ENCODE measurements at places on chromosomes 4 and X. TPM values are rescaled to one million over a fixed set of nuclear protein-coding genes. Genes with fewer than 3 reads are reported as not detected.

Gene MSX1
- 4.6 TPM for total RNA-seq

Gene CFAP99
- total RNA-seq = not detected

Gene NLGN3
- total RNA-seq = 0.49 TPM

Gene PITX2
- total RNA-seq = 0.39 TPM

Gene SAGE1
- not detected for total RNA-seq

Gene ADGRG4
- total RNA-seq = not detected

Gene APELA
- not detected for total RNA-seq

- DNase-seq = no peak
Measured at GRCh38 chrX:9135901-9136510, 102.1 kb upstream of the FAM9B start.

DNA sequence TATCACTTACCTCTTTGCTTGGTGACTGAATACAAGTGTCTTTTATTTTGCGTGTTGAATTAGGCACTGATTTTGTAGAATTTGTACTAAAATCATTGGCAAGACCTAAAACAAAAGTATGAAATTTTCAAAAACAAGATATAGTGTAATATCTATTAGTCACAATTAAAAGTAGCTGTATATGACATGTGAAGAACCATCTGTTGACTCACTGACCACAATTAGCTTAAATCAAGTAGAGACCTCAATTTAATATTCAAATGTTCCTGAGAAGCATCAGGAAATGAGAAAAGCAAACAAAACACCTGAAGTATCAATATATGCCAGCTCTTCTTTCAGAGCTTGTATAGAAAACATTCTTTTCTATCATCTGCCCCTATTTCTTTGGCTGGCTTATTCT lies 5.5 kb downstream of the CENPC start:
- DNase-seq = no peak

DNA sequence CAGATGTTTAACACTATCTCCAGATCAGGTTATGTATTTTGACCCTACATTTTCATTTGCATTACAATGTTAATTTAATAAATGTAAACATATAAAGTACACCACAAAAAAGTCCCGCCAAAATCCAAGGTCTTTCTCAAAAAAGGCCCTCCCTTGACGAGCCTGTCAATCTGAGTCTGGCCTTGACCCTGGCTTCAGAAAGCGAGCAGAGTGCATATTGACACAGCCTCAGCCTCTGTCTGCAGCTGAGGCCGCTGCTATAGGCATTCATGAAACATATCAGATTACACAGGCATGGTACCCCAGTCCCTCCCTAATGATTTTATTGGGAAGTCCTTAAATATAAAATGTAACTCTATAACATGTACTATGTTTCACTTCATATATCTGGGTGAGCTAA lies 6.2 kb downstream of the MBNL3 start:
- DNase-seq = no peak

DNA sequence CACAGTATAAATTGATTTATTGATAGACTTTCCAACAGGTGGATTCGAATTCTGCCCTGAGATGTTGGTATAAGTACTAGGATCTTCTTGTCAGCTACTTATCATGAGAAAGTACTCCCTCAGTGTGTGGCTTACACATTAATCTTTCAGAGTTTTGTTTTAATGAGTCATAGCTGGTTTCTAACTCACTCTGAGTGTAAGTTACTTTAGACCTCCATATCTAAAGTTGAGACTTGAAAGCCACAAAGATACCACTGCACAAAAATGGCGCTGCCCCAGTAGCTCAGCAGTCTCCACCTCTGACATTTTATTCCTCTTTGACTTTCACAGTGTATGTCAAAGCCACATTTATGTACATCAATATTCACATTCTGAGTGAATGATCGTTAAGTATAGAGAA lies 318.5 kb downstream of the ARAP2 start:
- DNase-seq = no peak

GRCh38 chr4:150896497-150896896 lies 118.6 kb downstream of the LRBA start:
- DNase-seq = no peak

GRCh38 chr4:86948276-86948675 lies 13.5 kb downstream of the AFF1 start:
- DNase-seq = no peak

DNA sequence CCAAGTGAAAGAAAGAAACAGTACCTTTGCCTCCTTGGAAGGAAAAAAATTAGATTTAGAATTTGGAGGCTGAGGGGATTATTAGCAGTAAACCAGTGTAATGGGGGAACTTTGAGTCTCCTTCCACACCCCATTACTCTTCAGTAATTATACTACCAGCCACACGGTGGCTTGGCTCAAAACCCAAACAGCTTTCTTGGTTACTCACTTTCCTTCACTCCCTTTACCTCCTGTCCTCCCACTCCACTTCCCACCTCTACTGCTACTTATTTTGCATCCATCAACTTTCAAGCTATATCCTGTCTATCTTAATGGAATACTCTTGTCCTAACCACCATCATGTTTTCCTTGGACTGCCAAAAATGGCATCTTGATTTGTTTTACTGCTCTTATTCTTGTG lies 310.6 kb upstream of the AADAT start:
- DNase-seq = no peak

DNA sequence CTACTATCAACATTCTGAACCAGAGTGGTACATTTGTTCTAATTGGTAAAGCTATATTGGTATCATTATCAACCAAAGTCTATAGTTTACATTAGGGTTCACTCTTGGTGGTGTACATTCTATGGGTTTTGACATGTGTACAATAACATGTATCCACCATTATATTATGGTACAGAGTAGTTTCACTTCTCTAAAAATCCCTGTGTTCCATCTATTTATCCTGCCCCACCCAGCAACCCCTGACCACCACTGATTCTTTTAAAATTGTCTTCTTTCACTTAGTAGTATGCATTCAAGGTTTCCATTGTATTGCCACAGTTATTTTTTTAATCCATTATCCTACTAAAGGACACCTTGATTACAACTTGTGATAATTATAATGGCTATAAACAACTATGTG lies 15.3 kb upstream of the TMPRSS11D start:
- DNase-seq = no peak

DNA sequence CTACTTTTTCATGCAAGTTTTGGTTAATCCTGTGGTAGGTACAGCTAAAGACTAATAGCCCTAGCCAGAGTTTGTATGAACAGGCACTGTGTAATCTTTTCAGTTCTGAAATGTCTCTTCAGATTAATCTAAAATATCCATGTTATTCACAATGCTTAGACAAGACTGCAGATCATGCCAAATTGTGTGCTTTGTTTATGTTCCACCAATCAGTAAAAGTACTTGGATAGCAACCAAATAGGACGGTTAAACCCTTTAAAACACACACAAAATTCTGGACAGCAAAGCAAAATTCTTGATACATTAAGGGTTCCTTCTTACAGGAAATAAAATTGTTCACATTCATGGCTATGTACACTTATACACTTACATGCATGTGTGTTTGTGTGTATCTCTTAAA lies 139.1 kb downstream of the KLHL13 start:
- DNase-seq = no peak
